Activated CD4-positive, alpha-beta memory T cell treated with anti-CD3 and anti-CD28 coated beads for 36 hours (primary cell): ENCODE measurements at places on chromosomes 11 and 22. TPM values are rescaled to one million over a fixed set of nuclear protein-coding genes. Genes with fewer than 3 reads are reported as not detected.

Gene GRAMD4
- total RNA-seq: 50.4 TPM

Gene DRD4
- total RNA-seq: 0.21 TPM

Gene SERHL2
- total RNA-seq: 1.2 TPM

Gene NOX4
- not detected for total RNA-seq

Gene PRAME
- not detected for total RNA-seq

Gene USP2
- 2.2 TPM for total RNA-seq

Gene GAB4
- total RNA-seq: not detected

Gene SMTN
- total RNA-seq: 57.4 TPM

Gene ADAMTS8
- total RNA-seq: not detected

Gene LUZP2
- not detected for total RNA-seq

Gene SEZ6L
- total RNA-seq: not detected

Gene UBQLNL
- not detected for total RNA-seq

GRCh38 chr11:24587635-24588034 lies 90.8 kb downstream of the LUZP2 start:
- DNase-seq: no peak

- no peak for DNase-seq
These were observed 58.2 kb upstream of the DRD2 start for GRCh38 chr11:113533425-113533698.

DNA sequence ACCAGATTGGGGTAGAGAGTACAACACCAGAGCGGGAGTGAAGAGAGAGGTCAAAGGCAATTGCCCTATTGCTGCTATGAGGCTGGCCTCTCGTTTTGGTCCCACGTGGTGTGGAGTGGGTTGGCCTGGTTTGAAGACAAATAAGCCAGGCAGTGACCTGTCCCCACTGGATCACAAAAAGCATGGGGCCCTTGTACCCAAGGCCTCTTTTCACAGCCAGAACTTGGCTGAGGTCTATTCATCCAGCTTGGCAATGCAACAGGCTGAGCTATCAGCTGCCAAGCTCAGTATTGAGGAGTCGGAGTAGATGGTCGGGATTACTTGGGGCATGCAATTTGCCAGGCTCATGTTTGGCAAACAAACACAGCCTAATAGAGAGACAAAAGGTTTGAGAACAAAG lies 19.2 kb upstream of the GALNT18 start:
- no peak for DNase-seq

GRCh38 chr22:22687638-22688500 lies 43.5 kb downstream of the GGTLC2 start:
- DNase-seq: peak; percentile 40

GRCh38 chr11:108235633-108236032 lies 12.8 kb downstream of the ATM start:
- DNase-seq: no peak

GRCh38 chr11:70743941-70744351 lies 345.6 kb downstream of the CTTN start:
- no peak for DNase-seq

DNA sequence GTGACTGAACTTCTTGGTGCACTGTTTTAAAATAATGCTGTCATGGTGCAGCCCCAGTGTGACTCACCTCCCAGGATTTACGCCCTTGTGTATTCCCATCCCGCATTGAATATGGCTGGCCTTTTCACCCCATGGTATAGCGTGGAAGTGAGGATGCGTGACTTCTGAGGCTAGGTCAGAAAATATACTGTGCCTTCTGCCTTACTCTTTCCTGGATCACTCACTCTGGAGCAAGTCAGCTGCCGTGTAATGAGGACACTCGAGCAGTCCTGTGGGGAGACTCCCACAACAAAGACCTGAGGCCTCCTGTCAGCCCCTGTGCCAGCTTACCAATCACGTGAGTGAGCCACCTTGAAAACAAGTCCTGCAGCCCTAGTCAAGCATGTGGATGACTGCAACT lies 471.9 kb upstream of the KIRREL3 start:
- DNase-seq: no peak

DNA sequence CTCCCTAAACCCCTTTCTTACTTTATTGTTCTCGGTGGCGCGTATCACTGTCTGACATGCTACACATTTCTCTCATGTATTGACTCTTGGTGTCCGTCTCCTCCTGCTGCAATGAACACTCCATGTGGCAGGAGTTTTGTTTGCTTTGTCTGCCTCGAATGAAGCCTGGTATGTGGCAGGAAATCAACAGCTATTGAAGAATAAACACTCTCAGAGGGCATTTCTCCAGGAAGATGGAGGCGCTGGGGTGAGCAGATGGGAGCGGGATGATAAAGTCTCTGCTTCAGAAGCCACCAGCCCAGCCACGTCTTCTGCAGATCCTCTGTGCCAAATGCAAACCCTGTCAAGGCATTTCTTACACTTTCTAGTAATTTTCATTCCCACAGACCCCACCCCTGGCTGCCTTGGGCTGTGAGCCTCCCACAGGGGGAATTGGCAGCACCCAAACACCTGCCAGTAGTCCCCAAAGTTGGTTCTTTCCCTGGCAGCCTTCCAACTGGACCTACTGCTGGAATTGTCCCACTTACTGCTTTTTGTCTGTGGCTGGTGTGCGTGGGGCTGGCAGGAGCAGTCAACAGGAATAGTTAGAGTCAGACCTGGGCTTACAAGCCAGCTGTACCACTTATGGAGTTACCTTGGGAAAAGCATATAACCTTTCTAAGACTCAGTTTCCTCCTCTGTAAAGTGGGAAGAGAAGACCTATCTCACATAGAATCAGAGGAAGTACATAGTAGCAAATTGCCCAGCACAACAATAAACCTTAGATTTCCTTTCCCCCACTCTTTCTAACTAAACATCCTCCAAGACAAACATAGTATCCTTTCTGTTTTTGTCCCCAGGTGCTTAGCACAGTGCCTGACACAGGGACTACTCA lies 13.3 kb upstream of the IL10RA start:
- DNase-seq: no peak

GRCh38 chr11:73267906-73268540 lies 4.1 kb upstream of the P2RY6 start:
- DNase-seq: no peak

DNA sequence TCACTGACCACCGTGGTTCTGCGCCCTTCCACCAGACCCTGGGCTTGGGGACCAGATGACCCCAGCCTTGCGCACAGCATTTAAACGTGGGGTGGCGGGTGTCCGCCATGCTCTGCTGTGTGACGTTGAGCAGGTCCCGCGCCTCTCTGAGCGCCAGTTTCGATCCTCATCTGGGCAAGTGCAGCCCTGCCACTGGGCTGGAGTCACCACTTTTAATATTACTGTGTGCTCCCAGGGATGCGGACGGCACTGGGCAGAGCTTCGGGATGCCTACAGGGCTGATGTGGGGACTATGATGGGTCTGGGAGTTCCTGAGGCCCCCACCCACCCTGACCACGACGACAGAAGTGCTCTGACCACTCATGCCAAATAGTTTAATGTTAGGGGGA lies 1.2 kb upstream of the NUDT8 start:
- DNase-seq: no peak

DNA sequence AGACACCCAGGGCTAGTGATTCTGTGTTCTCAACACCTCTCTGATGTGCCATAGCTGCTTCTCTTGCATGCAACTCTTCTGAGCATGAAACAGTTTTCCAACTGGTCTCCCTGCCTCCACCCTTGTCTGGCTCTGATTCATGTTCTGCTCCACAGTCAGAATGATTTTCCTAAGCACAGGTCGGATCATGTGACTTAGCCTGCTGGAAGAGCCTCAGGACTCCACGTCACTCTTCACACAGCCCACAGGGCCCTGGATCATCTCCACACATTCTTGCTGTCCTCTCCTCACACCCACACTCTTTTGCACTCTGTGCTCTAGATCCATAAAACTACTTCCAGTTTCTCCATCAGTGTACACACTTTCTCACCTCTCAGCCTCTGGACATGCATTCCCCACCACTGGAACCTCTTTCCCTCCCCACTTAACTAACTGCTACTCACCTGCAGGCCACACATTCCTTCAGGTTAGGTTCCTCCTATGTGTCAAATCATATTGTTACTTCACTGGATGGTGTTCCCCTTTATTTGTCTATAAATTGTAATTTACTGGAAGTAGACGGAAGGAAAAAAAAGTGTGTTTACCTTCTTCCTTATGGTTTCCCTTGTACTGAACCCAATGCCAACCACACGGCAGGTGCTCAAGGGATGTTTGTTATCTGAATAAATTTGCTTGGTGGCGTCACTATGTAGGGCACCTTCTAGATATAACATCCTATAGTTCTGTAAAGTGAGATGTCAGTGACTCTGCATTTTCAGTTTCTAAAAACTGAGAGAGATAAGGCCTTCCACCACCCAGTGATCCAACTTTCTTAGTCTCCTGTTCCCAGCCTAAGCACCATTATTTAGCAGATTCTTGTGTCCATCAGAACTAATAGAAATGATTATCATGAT lies 133.7 kb downstream of the ETS1 start:
- no peak for DNase-seq

DNA sequence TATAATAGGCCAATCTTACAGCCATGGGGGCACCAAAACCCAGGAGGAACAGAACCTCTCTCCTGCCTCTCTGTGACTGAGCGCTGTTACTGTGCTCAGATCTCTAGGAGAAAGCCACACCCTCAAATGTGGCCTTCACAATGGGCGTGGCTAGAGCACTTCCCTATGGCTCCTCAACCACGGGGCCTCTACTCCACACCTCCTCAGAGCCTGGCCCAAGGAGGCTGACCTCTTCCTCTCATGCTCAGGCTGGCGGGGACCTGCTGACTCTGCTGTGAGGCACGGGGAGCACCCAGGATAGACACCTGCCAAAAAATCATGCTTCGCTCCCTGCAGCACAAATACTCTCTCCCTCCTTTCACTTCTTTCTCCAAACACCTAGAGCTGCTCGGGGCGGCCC lies 41.0 kb downstream of the C11orf58 start:
- DNase-seq: no peak

DNA sequence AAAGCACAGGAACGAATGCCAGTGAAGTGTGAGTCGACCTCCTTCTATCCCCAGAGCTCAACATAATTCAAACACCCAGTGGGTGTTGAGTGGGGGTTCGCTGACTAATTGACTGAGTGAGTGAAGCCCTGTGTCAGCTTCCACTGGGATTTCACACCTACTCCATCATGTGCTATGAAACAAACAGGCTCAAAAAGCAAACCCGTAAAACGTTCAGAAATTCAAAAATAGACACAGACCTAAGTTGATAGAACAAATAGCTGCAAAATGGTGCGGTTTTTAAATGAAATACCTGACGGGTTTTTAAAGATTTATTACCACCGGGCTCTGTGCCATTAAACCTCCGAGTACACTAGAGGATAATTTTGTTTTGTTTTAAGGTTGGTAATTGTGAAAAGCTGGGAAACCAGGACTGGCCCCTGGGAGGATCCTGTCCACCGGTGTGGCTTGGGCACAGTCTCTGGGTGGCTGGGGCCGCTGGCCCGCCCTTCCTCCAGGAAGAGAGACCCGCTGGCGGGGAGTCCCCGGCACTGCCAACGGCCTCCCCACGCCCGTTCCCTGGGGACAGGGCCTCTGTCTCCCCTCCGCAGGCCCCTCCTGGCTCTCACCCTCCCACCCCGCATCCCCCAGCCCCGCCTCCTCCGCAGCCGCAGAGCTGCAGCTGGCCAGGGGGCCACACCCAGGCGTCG lies 13.6 kb downstream of the KCNJ5 start:
- DNase-seq: no peak

DNA sequence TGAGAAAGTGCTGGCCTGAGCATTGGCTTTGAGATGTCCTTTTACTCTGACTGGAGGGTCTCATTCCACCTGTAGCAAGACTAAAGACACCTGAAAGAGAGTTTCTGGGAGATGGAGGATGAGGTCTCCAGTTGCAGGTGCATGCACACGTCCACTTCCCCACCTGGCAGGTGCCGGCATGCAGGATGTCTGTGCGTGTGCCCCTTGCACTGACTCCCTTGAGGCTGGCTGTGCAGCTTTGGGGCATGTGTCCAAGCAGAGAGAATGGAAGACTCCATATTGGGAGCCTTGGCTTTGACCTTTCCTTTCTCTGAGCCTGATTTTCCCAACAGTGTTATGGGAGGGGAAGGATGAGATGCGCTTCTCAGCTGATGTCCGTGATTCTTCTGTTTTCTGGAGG lies 44.0 kb upstream of the TUB start:
- DNase-seq: no peak

GRCh38 chr11:62792202-62792575 lies 383 bp upstream of the TMEM223 start:
- no peak for DNase-seq

- no peak for DNase-seq
These were observed 107.7 kb downstream of the CADM1 start for GRCh38 chr11:115396533-115396932.

- peak; percentile 43 for DNase-seq
These were observed 555 bp downstream of the TP53I11 start for GRCh38 chr11:44950031-44950624.
